CD4-positive, alpha-beta T cell treated with Interleukin-4 for 4 hours (primary cell): ENCODE measurements at places on chromosomes 6 and 20.
A peak's percentile ranks its signal among the peaks of the same experiment; 100 is the strongest.

GRCh38 chr6:72505446-72505845, 116.4 kb upstream of the KCNQ5 start:
- DNase-seq, result no peak

DNA sequence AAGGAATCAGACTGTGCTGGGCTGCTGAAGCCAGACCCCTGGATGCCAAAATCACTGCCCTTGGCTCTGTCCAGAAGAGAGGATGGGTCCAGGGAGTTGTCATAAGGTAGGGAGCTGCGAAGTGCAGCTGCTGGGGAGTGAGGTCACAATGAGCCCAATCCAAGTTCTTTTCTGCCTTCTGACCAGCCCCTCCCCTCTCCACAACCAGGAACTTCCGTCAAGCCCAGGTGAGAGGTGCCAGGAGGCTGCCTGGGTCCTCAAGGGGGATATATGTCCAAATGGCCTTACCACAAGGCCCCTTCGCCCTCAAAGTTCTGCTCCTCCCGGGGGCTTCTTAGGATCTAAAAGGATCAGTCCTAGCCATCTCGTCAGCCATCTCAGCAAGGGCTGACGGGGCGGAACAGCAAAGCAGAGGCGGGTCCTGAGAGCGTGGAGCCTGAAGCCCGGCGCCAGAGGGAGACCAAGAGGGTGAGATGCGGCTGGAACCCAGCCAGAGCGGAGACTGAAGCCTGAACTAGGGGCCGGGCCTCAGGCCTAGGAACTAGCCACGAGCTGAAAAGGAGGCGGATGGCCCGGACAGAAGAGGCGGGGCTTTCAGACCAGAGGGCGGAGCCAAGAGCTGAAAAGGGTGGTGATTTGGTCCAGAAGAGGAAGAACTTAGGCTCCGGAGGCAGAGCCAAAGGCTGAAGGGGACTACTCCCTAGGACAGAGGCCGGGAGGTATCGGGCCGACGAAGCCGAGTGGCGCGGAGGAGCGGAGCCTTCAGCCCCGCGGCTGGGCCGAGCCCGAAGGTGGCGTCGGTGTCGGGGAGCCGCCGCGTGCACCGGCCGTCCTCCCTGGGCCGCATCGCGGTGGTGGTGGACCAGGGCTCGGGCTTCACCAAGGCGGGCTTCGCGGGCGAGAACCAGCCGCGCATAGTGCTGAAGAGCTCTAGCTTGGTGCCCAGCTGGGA, at the start of gene ACTL10:
ACTL10 (plus strand) TSS at position 651 of the 952 bp plus-strand sequence. CDS start 555 bp downstream, outside the sequence.
- DNase-seq, result peak; percentile 84

- no peak for DNase-seq
These were observed 154.1 kb downstream of the FOXA2 start for GRCh38 chr20:22430154-22430745.

GRCh38 chr6:3022765-3023662, 23.3 kb downstream of the NQO2 start:
- peak; percentile 48 for DNase-seq

DNA sequence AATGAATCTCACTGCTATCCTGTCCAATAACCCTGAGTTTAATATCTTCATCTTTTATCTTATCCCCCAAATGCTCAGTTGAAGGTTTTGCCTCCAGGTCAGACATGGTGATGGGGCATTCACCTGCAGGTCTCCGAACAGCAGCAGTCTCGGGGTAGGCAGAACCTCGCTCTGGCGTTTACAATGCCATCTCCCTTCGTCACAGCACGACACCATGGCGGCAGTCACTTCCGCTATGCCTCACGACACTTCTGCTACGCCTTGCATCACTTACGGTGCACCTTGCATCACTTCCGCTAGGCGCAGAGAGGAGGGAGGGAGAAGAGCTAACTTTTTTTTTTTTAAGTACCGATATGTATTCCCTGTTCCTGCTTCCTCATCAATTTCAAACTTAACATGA, 194.9 kb downstream of the BCAS1 start:
- no peak for DNase-seq

DNA sequence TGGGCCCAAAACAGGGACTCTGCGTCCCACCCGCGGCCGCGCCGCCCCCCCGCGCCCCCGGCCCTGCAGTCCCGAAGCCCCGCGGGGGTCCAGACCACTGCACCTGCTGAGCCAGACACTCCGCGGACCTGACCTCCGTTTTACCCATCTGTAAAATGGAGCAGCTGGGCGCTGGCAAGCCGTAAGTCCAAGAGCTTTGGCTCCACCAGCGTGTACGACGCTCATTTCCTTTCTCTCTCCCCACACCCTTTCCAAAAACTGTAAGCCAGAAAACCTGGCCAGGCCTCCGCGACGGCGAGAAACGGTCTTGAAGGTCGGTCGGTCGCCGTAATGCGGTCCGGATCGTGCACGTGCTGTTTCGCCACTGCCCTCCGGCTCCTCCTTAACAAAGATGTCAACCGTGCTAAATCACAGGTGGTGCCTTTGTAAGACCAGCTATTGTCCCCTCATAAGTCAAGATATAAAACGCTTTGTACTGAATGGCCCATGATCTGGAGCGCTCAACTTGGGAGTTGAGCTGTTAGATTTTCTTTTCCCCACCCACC, 7.8 kb upstream of the NR2E1 start:
- no peak for DNase-seq

- peak; percentile 41 for DNase-seq
These were observed 47.1 kb upstream of the ENTPD6 start for GRCh38 chr20:25148181-25148981.

- no peak for DNase-seq
These were observed 337.4 kb downstream of the CBLN4 start for GRCh38 chr20:55667955-55668354.

GRCh38 chr6:81938014-81938856, 185.8 kb upstream of the TENT5A start:
- DNase-seq, result no peak

GRCh38 chr20:32241807-32242206, 34.1 kb downstream of the POFUT1 start:
- DNase-seq, result no peak

DNA sequence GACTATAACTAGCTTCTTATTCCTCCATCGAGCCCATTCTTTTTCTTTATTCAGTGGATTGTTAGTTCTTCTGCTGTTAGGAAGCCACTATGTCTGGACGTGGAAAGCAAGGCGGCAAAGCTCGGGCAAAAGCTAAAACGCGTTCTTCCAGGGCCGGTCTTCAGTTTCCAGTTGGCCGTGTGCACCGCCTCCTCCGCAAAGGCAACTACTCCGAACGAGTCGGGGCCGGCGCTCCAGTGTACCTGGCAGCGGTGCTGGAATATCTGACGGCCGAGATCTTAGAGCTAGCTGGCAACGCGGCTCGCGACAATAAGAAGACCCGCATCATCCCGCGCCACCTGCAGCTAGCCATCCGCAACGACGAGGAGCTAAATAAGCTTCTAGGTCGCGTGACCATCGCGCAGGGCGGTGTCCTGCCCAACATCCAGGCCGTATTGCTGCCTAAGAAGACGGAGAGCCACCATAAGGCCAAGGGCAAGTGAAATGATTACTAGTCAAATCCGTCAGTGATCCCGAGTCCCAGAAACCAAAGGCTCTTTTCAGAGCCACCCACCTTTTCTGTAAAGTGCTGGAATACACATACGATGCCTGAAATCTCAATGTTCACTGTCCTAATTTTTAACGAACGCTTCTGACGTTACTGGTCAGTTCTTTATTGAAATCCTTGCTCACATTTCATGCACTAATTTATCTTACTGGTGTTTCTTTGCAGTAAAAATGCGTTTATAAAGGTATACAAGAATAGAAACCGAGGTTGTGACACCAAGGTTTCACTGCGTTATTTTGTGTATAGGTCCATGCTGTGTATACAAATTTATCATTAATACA, 129.9 kb downstream of the HFE start:
- DNase-seq, result peak; percentile 77

DNA sequence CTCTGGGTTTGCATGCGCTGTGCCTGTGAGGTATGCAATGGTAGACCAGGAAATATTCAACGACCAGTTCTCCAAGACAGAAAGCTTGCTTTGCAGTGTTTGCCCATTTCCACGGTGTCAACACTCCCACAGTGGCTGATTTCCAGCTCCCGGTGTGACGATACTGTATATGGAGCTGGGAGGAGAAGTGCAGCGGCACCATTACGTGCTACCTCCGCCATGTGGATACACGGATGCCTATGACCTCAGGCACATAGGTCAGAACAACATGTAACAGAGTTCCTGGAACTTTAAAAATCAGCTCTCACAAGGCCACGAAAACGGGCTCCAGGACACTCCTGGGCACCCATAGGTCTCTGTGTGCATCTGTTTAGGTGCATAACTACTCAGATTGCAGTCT, 51.1 kb downstream of the NFATC2 start:
- no peak for DNase-seq

DNA sequence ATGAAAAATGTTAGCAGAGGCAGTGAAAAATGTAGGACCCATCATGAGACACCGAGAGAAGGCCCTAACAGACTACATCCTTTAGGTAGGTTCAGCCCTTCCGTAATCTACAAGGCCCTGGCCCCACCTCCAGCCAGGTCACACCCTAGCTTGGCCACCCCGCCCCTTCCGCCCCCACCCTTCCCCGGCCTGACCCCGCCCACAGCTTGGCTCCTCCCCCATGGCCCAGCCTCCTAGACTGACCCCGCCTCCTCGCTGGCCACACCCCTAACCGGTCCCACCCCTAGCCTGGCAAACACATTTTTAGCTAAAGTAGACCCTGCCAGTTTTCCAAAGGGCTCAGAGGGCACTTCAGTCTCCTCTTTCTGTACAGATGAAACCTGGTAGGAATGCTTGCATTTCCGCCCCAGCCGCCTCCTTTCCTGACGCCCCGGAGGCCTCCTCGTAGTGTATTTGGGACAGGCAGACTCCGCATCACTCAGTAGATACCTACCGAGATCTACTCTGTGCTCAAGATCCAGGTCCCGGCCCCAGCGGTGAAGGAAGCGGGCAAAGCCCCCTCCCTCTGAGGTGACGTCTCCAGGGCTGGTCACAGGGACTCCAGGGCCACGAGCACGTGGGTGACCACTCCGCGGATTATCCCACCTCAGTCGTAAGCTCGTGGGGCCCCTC, 443.5 kb downstream of the PREX1 start:
- no peak for DNase-seq

DNA sequence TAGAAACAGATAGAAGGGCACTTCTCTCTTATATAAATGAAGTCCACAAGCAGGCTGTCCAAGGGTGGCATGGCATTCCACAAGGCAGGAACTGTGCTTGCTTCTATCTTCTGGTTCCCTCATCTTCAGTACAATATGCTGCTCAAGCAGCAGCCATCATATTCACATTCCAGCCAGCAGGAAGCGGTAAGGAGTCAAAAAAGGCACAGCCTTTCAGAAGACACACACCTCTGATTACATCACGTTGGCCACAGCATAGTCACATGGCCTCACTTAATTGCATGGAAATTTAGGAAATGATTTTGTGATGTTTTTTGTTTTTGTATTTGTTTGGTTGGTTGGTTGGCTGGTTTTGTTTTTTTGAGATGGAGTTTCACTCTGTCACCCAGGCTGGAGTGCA, 19.0 kb downstream of the REM1 start:
- no peak for DNase-seq

DNA sequence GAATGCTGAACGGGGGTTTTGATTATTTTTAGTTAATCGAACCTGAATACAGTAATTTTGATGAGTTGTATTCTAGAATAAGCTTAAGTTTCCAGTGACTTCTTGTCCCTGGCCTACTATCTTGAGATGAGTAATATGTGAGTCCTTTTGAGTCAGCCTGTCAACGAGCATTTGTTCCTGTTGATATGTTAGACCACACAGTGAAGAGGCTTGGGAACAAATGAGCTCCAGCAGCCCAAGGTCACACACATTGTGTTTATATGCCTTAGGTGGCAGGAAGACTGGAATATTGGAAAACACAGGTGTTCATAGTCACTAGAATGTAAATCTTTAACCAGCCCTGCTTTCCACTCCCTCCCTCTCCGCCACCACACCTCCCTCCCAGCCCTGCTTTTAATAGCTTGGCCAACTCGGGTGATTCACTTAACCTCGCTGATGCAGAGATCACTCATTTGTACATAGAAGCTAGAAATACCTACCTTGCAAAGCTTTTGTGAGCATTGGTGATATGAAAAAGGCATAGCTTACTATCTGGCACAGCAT, 9.1 kb downstream of the SMPDL3A start:
- no peak for DNase-seq

DNA sequence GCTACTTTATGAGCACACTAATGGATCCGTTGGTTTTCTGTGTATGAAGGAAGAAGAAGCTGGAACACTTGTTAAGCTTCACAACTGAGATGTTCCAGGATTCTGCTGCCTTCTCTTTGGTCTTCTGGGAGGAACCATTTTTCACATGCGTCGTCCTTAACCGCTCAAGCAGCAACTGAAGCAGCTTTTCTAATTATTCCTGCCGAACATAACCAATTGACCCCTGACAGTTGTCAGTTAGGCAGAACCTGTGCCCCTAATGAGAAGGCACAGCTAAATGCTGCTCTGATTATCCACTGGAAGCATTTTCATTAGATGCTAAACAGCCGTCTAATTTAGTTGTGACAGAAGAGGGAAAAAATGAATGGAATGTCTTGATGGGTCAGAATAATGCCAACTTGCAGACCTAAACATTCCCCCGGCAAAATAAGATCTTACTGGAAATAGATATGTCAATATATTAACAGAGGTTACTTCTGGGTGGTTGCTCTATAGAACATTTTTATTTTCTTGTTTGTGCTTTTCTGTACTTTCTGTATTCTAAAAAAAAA, 85.0 kb upstream of the SMLR1 start:
- DNase-seq, result no peak

- no peak for DNase-seq
These were observed 41.2 kb downstream of the LRFN2 start for GRCh38 chr6:40545954-40546353.

DNA sequence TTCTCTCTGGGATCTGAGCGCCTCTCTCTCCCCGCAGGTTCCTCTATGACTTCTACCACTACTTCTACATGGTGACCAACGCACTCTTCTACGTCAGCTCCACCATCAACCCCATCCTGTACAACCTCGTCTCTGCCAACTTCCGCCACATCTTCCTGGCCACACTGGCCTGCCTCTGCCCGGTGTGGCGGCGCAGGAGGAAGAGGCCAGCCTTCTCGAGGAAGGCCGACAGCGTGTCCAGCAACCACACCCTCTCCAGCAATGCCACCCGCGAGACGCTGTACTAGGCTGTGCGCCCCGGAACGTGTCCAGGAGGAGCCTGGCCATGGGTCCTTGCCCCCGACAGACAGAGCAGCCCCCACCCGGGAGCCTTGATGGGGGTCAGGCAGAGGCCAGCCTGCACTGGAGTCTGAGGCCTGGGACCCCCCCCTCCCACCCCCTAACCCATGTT, 36.3 kb upstream of the MRGBP start:
- no peak for DNase-seq

- DNase-seq, result peak; percentile 73
These were observed 58.4 kb downstream of the PDE7B start for GRCh38 chr6:135909737-135910387.

- DNase-seq, result no peak
These were observed 78.1 kb downstream of the MYO6 start for GRCh38 chr6:75827163-75827562.
